Thoracic aorta (tissue), 2 donors: ENCODE measurements at places on chromosomes 2 and 18.

DNA sequence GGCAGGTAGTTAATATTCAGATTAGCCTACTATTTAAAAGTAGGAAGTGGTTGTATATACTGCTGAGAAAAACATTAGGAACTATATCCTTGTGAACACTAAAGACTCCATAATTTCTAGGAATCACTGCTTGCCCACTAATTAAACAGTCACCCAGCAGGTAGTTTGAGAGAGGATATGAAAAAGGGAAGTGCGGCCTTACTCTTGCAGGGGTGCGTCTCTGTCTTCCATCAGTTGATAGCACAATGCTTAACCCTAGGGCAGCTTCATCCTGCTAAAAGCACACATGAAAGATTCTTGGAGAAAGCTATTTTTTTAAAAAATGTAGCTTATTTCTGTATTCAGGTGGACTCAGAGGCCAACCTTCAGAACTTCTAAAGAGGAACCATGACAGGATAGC, 53.1 kb upstream of the ATP5MC3 start:
- H3K4me3 ChIP-seq: no peak overlapping the region
- no peak overlapping the region for H3K27ac ChIP-seq
- no peaks in the 10 kb centered on the region for H3K27me3 ChIP-seq
- no peaks in the 10 kb centered on the region for H3K4me1 ChIP-seq
- no peak for DNase-seq

- H3K36me3 ChIP-seq: no peaks in the 10 kb centered on the region
- H3K4me1 ChIP-seq: no peaks in the 10 kb centered on the region
These were observed 38.8 kb upstream of the OTOS start for GRCh38 chr2:240179186-240179815.

DNA sequence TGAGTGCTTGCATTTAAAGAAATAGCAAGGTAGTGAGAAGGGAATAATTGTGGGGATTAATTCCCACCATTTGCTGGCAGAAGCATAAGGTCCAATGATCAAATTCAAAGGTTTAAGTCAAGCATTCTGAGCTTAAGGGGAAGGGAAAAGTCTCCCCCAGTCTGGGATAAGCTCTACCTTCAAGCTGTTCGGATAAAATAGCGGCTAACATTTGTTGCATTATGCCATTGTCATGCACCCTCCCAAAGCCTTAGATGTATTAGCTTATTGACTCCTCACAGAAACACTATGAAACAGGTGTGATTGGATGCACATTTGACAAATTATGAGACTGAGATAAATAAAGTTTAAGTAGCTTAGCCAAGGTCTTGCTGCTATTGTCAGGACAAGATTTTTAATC, 52.2 kb upstream of the TGIF1 start:
- DNase-seq: no peak
- H3K4me3 ChIP-seq: no peak overlapping the region
- no peaks in the 10 kb centered on the region for H3K4me1 ChIP-seq
- no peaks in the 10 kb centered on the region for H3K27me3 ChIP-seq
- H3K27ac ChIP-seq: no peak overlapping the region

- DNase-seq: no peak
- no peaks in the 10 kb centered on the region for H3K36me3 ChIP-seq
- no peak overlapping the region for H3K27ac ChIP-seq
- H3K27me3 ChIP-seq: no peaks in the 10 kb centered on the region
- H3K4me1 ChIP-seq: peaks cover 6% of the 10 kb centered on the region
- H3K4me3 ChIP-seq: no peak overlapping the region
These were observed 5.3 kb downstream of the NGEF start for GRCh38 chr2:233007739-233008138.

DNA sequence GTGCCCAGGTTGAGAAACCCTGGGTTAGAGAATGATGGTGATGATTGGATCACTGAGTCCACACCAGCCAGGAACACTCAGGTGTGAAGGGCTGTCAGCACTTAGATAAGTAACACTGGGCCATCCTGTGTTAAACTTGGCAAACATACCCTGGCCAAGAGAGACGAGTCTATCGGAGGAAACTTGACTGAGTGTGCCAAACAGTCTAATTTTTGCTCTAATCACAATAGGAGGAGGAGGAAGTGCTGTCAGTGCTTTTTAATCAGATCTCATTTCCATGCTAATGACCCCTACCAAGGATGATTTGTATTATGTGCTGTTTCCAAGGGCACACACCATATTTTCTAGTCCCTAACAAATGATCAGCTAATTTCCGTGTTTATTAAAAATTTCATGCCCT, 63.8 kb upstream of the SEC11C start:
- no peaks in the 10 kb centered on the region for H3K4me1 ChIP-seq
- H3K27me3 ChIP-seq: no peaks in the 10 kb centered on the region
- no peak overlapping the region for H3K4me3 ChIP-seq
- H3K36me3 ChIP-seq: no peaks in the 10 kb centered on the region
- no peak overlapping the region for H3K27ac ChIP-seq

DNA sequence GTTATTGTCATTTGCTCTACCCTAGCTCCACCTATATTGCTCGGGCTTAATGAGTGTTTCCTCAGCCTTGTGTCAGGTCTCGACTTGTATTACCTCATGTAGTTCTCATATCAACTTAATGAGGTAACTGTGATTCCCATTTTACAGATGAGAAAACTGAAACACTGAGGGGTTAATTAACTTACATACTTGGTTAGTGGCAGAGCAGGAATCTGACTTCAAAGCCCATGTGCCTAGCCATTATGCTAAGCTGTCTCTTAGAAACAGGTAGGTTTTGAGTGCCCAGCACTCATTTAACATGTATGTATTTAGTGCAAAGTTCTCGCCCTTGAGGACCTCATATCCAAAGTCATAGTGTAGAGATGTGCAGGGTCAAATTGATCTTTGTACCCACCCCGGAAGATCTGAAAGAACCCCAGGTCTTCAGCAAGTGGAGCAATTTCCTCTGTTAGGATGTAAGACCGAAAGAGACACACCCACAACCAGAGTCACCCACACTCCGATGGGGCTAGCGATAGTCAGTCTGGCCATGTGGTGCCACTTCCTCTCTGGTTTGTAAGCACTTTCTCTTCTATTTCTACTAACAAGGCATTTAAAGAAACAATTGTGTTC, 121.0 kb upstream of the SLC39A10 start:
- H3K4me3 ChIP-seq: no peak overlapping the region
- no peak overlapping the region for H3K27ac ChIP-seq
- no peak for DNase-seq
- H3K4me1 ChIP-seq: peaks cover 23% of the 10 kb centered on the region
- H3K27me3 ChIP-seq: no peaks in the 10 kb centered on the region
- H3K36me3 ChIP-seq: no peaks in the 10 kb centered on the region

DNA sequence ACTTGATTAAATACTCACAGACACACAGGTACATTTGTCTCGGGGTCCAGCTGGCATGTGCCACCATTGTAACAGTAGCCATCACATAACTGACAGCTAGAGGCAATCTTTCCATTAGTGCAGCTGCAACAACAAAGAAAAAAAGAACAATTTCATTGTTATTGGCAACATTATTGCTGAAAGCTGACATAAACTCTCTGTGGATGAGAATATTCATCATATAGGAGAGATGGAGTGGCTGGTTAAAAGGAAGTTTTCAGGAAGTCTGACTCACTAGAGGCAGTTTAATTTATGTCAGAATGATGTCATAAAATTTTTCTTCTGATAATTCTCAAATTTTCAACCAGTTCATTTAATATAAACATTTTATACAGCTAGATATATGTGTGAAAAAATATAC, 1490.0 kb upstream of the NXPH2 start:
- DNase-seq: no peak
- H3K4me3 ChIP-seq: no peak overlapping the region
- no peaks in the 10 kb centered on the region for H3K36me3 ChIP-seq
- H3K27me3 ChIP-seq: no peaks in the 10 kb centered on the region

GRCh38 chr2:54597153-54597848, 126.2 kb upstream of the EML6 start:
- DNase-seq: no peak
- H3K4me3 ChIP-seq: no peak overlapping the region
- peaks cover 38% of the 10 kb centered on the region for H3K4me1 ChIP-seq

DNA sequence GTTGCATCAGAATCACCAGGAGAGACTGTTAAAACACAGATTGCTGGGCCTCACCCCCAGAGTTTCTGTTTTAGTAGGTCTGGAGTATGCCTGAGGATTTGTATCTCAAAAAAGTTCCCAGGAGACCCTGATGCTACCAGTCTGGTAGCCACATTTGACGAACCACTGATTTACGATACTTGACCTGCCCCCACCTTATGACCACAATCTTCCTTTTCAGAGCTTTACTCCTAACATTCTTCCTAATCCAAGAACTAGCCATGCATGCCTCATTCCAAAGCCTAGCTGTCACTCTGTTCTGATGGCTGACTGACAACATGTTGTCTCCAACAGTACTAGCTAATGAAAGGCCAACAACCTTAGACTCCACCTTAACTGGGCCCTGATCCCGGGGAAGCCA, 191.4 kb downstream of the MBD2 start:
- no peak for DNase-seq
- no peak overlapping the region for H3K27ac ChIP-seq
- no peak overlapping the region for H3K4me3 ChIP-seq
- peaks cover 3% of the 10 kb centered on the region for H3K4me1 ChIP-seq
- no peaks in the 10 kb centered on the region for H3K36me3 ChIP-seq
- H3K27me3 ChIP-seq: no peaks in the 10 kb centered on the region
